ENCODE measurements at places on chromosomes 6 and 20.

DNA sequence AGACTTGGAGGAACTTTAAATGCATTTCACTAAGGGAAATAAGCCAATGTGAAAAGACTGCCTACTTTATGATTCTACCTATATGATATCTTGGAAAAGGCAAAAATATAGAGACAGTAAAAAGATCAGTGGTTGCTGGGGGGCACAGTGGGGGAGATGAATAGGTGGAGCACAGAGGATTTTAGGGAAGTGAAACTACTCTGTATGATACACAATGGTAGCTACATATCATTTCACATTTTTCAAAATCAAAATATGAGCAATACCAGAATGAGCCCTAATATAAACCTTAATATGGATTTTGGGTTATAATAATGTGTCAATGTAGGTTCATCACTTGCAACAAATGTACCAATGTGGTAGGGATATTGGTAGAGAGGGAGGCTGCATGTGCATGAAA, 161.4 kb upstream of the HTR1E start:
- no peaks in the 10 kb centered on the region for H3K4me1 ChIP-seq
- no peaks in the 10 kb centered on the region for H3K27me3 ChIP-seq
- H3K27ac ChIP-seq = no peak overlapping the region
- DNase-seq = no peak

DNA sequence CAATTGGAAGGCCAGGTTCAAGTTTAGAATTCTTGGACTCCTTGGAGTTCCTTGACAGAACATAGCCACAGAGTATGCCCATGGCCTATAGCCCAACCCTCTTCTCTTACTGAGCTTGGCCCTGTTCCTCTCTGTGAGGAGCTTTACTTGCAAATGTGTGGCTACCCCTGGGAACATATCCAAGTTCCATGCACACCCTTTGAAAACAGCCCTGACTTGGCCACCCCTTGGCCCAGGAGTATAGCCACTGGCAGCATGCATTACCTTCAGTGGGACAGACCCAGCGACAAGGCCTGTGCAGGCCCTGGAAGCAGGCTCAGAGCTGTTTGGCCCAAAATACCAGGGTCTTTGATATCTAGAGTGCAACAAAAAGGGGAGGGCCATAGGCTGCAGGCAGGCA, 19.5 kb upstream of the MAS1 start:
- DNase-seq = no peak
- H3K27me3 ChIP-seq = no peaks in the 10 kb centered on the region
- no peak overlapping the region for H3K27ac ChIP-seq
- H3K36me3 ChIP-seq = no peaks in the 10 kb centered on the region
- H3K4me1 ChIP-seq = no peaks in the 10 kb centered on the region

DNA sequence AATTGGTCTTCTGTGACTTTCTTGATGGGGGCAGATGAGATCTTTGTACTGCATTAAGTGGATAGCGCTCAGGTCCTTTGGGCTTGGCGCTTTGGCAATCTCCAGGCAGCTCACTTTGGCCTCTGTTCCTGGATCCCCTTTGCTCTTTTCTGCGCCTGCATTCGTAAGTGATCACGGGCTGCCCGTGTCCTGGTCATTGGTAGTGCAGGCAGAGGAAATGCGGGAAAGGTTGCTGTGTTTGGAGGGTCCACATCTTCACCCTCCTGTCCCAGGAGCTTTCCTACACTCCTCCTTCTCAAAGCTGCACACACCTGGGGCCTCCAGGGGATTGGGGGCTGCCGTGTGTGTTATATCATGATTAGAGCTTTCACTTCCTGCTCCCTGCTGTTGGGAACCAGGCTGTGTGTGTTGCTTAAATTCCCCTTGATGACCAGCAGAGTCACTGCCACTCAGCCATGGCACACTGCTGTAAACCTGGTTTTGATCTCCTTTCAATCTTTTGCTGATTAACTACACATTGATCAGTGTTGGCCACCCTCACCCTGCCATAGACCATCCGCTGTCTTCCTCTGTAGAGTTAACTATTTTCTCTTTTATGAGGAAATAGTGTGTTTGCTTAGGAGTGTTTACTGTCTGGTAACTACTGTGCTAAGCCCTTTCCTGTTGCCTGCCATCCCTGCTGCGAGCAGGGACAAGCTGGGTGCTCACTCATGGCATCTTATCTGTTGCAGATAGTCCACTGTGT, 13.0 kb upstream of the SNHG17 start:
- no peak overlapping the region for H3K27ac ChIP-seq
- no peaks in the 10 kb centered on the region for H3K36me3 ChIP-seq
- no peak overlapping the region for H3K4me3 ChIP-seq
- peaks cover 10% of the 10 kb centered on the region for H3K4me1 ChIP-seq

DNA sequence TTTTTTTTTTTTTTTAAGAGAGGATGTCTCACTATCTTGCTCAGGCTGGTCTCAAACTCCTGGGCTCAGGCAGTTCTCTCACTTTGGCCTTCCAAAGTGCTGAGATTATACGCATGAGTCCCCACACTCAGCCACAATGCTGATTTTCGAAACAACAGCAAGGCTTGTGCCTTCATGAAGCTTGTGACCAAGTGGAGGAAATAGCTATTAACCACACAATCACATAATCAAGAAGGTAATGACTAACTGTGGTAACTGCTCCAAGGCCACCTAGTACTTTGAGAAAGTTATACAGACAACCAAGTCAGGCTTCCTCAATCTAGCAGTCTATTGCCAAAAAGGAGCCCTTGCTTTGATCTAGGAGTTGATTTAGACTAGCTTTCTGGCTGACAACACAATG, 46.3 kb downstream of the SOD2 start:
- no peak overlapping the region for H3K27ac ChIP-seq
- DNase-seq = no peak
- no peaks in the 10 kb centered on the region for H3K36me3 ChIP-seq
- no peaks in the 10 kb centered on the region for H3K27me3 ChIP-seq

DNA sequence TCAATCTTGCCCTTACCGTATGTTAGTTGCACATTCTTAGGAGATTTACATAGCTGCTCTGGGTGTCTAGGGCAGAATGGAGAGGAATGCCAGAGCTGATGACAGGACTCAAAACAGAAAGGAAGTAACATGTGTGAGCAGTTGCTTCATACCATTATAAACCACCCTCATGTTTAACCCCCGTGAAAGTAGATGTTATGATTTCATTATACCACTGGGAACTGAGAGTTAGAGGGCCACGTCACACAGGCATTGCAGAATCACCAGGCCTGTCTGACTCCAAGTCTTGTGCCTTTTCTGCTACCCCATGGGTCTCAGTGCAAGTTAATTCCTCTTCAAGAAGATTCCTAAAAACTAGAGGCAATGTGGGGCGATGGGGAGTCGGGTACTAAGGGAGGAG, 23.5 kb upstream of the SIM1 start:
- H3K36me3 ChIP-seq = no peaks in the 10 kb centered on the region
- no peaks in the 10 kb centered on the region for H3K27me3 ChIP-seq
- no peak for DNase-seq
- H3K4me3 ChIP-seq = no peak overlapping the region
- H3K4me1 ChIP-seq = no peaks in the 10 kb centered on the region
- H3K27ac ChIP-seq = no peak overlapping the region

GRCh38 chr20:9128568-9128967, 59.7 kb downstream of the PLCB4 start:
- no peaks in the 10 kb centered on the region for H3K4me1 ChIP-seq
- no peak overlapping the region for H3K4me3 ChIP-seq
- no peaks in the 10 kb centered on the region for H3K27me3 ChIP-seq
- no peaks in the 10 kb centered on the region for H3K36me3 ChIP-seq
- no peak for DNase-seq
- no peak overlapping the region for H3K27ac ChIP-seq

DNA sequence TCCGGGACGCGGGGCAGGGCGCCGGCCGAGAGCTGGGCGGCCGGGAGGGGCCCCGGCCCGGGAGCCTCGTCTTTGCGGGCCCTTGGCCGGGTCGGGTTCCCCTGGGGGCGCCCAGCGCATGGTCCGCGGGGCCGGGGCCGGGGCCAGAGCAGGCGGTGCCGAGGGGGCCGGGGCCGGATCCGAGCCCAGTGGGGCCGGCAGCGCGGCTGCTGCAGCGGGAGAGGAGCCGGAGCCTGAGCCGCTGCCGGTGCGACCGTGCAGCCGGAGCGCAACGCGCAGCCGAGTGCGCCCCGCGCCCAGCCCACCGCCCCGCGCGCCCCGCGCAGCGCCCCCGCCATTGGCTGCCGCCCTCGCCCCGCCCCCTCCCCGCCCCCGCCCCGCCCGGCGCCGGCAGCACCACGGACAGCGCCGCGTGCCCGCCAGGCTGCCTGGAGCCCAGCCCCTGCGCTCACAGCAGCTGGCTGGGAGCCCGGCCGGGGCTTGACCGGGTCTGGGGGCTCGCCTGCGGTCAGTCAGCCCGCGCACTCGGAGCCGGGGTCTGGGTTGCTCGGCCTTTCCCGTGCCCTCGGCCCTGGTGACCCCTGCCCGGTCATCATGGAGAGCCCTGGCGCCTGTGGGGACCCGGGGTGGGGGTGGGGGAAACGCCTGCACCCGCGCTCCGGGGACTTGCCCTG, at the start of gene HRH3:
TSS of gene HRH3 (minus strand) at position 287 of the 674 bp plus-strand sequence. CDS start 308 bp downstream, outside the sequence.
- H3K4me1 ChIP-seq = no peaks in the 10 kb centered on the region
- H3K36me3 ChIP-seq = no peaks in the 10 kb centered on the region
- H3K27ac ChIP-seq = no peak within 1 kb of the TSS
- no peak within 1 kb of the TSS for H3K4me3 ChIP-seq

- H3K27me3 ChIP-seq = no peaks in the 10 kb centered on the region
- no peak overlapping the region for H3K4me3 ChIP-seq
- no peaks in the 10 kb centered on the region for H3K36me3 ChIP-seq
- H3K4me1 ChIP-seq = no peaks in the 10 kb centered on the region
- no peak overlapping the region for H3K27ac ChIP-seq
These were observed 78.4 kb upstream of the IYD start for GRCh38 chr6:150290429-150290828.

DNA sequence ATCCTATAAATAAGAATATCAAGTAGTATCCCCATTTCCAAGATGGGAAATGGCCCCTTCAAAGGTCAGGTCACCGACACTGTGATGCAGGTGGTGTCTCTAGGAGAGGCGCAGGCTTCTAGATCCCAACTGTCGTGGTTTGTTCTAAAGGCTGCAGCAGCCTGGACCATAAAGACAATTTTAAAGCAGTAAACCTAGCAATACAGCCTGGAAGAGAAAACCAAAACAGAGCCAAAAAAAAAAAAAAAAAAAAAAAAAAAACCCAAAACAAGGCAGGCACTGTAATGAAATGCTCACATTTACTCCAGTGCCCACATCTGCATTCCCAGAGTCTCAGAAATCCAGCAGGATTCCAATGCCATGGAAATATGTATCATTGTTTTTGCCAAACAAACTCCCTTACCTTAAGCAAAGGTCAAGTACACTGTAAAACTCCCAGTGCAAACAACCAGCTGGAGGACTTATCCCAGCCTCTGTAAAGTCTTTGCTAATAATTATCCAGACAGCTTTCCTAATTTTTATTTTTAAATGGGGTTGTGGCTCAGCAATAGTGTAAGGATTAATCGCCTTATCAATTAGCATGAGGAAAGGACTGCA, 98.2 kb downstream of the PSMG4 start:
- H3K4me3 ChIP-seq = peak overlapping the region; percentile 65
- H3K27ac ChIP-seq = peak overlapping the region; percentile 78
- no peaks in the 10 kb centered on the region for H3K27me3 ChIP-seq
- DNase-seq = no peak
- no peaks in the 10 kb centered on the region for H3K36me3 ChIP-seq

DNA sequence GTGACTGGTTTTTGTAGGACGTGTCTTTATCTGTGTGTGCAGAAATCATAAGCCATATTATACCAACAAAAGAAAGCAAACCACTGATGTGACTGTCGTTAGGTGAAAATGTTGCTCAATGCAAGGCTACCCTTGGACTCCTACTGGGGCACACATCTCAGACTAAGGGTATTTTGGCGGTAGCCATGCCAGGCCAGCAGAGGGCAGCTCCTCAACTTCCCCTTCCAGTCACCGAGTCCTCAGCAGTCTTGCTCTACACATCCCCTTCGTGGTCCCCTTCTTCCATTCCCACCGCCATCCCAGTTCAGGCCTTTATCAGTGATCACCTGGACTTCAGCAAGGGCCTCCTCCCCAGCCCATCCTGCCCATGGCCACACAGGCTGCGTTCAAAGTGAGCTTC, 113.7 kb upstream of the GGTLC1 start:
- DNase-seq = no peak
- H3K36me3 ChIP-seq = no peaks in the 10 kb centered on the region
- no peak overlapping the region for H3K4me3 ChIP-seq
- H3K27ac ChIP-seq = no peak overlapping the region
- H3K4me1 ChIP-seq = no peaks in the 10 kb centered on the region

DNA sequence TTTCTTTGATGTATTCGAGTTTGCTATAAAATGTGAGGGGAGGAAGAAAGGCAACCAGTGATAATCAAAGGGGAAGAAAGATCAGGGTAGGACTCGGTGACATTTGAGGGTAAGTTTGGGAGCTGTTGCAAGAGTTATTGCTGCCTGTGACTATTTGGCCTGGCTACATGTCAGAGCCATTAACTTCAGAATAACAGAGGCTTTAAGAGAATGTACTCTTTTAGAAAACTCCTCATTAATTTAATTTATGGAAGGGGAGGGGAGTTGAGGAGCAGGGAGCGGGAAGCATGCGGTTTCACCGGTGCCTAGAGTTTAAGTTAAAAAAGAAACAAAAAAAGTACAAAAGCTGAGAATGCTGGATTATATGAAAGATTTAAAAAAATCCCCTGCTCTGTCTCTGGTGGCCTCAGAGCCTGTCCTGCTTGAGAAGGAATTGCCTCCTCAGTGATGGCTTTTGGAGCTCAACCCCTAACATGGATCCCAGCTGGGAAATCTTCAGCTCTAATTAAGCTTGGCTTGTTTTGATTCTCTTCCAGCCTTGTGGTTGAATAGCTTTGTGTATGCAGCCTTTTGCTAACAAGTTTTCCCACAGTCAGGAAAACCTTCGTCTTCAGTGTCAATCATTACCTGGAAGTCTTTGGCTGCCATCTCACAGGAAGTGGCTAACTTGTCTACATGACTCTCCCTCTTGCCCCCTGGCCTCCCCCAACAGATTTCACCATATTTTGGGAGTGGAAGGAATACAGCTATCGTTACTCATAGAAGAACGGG, 238.2 kb downstream of the SOX4 start:
- DNase-seq = no peak
- H3K4me3 ChIP-seq = no peak overlapping the region
- H3K4me1 ChIP-seq = no peaks in the 10 kb centered on the region
- no peak overlapping the region for H3K27ac ChIP-seq
- no peaks in the 10 kb centered on the region for H3K27me3 ChIP-seq

GRCh38 chr6:93786474-93787330, 367.3 kb upstream of the EPHA7 start:
- H3K4me1 ChIP-seq = no peaks in the 10 kb centered on the region
- H3K27ac ChIP-seq = no peak overlapping the region
- no peaks in the 10 kb centered on the region for H3K27me3 ChIP-seq
- no peak overlapping the region for H3K4me3 ChIP-seq

DNA sequence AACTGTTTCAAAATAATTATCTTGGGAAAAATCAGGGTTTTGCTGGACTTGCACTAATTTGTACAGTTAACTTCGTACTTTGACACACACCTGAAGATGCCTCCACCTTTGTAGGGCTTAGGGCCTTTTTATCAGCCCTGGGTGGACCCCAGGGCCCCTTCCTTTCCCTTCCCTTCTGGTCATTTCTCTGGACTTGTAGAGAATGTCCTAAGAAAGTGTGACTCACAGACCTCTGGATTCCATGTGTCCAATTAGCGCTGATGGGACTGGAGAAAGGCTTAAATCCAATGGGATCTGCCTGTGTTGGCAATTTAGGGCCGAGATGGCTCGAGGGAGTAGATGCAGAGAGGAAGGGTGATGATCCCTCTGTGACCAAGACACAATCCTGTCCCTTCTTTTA, 9.3 kb downstream of the TRIM15 start:
- no peak overlapping the region for H3K27ac ChIP-seq
- peaks cover 3% of the 10 kb centered on the region for H3K4me1 ChIP-seq

All from naive thymus-derived CD4-positive, alpha-beta T cell (primary cell).